Activated T-cell treated with anti-CD3 and anti-CD28 coated beads for 1 hour (primary cell): ENCODE measurements at places on chromosomes 3 and 15.

GRCh38 chr15:101115393-101115785 is 136.5 kb downstream of the CHSY1 start:
- DNase-seq: no peak

- no peak for DNase-seq
Observed at GRCh38 chr15:44729408-44730127, 6.8 kb upstream of the TRIM69 start.

DNA sequence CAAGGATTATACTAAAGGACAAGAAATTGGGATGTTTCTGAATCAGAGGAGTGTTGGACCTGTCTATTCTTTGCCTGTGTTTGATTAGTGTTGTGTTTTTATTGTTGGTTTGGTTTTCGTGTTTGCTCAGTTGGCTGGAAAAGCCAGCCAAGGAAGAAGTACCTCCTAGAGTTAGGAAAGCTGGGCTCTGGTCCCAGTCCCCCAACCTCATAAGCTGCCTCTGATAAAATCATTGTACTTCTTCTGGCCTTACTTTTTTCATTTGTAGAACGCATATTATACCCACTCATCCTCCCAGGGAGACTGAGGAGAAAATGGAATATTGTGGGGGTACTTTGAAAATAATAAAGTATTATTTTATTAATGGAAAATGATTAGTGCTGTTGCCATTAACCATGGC is 177.4 kb upstream of the TRIM42 start:
- no peak for DNase-seq

DNA sequence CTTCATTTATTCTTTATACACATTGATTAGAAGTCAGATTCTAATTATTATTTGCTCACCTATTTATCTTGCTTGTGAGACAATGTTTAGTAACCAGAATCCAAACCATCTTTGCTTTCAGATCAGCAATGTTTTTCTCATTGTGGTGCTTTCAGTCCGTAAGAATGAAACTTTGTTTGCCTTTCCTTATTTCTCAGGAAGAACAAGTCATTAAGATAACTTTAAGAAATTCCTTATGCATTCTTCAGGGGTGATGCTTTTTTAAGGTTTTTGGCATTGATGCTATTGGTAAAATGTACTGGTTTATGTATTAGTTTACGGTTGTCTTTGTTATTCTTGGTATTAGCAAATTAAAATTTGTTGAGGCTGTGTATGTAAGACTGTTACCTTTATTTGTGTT is 120.8 kb upstream of the POU1F1 start:
- DNase-seq: no peak

GRCh38 chr3:63911509-63911872 is 692 bp downstream of the SCAANT1 start:
- no peak for DNase-seq

DNA sequence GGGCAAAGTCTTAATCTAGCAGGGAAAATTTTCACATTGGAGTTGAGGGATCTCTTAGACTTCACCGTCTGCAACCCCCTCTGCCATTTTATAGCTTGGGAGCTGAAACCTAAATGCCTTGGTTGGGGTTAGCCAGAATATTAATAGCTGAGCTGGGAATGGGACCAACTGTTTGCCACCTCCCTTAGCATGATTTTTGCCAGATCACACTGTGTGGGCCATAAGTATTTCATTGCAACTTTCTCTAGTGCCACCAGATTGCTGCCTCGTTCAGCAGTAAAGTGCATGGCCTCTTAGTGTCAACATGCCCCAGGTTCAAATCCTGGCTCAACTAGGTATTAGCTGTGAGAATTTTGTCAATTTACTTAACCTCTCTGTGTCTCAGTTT is 55.9 kb upstream of the ABHD17C start:
- no peak for DNase-seq

DNA sequence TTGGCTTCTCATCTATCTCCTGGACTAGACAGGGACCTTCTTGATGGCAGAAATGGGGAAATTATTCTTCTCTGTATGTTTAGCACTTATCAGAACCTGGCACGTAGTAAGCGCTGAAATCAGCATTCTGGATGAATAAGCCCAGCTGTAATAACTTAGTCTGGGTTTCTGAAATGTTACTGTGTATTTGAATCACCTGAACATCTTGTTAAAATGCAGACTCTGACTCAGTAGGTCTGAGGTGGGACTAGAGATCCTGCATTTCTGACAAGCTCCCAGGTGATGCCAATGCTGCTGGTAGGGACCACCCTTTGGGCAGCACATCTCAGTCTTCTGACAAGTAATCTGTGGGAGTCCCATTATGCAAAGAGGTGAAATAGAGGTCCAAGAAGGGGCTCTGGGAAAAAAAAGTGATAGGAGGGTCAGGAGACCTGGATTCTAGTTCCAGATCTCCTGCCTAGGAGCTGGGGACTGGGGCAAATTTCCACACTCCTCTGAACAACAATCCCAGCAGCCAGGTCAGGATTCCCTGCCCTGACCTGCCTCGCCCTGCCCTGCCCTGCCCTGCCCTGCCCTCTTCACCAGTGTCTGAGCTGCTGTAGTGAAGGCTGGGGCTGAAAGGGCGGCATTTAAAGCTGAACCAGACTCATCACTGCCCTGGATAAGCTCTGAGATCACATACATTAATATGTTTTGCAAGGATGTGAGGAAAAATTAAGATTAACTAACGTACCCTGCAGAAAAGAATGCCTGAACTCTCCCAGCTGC is 17.2 kb upstream of the SLC6A11 start:
- DNase-seq: no peak

DNA sequence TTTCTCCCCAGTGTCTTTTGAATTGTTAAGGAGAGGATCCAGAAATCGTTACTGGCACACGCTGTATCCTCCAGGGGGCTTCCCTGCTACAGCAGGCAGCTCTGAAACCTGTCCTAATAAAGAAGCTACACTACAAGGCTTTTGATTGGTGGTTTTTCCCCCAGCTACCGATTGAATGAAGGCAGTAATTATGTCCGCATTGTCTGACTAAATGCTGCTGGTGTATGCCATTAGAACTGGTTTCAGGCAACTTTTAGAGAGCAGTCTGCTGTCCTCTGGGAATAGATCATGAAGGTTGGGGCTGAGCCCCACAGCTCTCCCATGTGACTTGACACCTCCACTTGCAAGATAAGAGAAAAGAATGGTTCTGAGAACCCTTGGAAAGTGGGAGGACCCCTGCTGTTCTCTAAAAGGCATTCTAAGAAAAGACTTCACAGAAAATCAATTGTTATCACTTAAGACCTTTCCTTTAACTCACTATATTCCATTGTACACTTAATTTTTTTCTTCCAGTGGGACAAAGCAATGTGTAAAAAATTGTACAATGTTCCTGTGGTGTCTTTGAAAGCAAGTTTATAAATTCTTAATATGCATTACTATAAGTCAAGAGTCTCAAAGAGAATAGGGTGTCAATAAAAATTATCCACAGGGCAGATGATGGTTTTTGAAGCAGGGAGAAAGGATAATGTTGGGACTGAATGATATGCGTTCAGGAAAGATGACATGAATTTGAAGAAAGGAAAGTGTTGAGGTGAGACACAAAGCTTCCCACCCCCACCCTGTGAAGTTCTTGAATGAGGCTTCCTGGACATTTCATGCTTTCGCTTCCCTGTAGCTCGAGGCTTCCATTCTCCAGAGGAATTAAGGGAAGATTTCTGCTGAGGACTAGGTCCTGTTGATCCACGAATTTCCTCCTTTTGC is 53.0 kb upstream of the DAZL start:
- no peak for DNase-seq

- DNase-seq: no peak
Observed at GRCh38 chr3:127208483-127209100, 15.7 kb downstream of the PRR23E start.

GRCh38 chr3:11010426-11011165 is 18.0 kb downstream of the SLC6A1 start:
- no peak for DNase-seq

- no peak for DNase-seq
Observed at GRCh38 chr3:14186854-14187458, 8.3 kb downstream of the LSM3 start.

DNA sequence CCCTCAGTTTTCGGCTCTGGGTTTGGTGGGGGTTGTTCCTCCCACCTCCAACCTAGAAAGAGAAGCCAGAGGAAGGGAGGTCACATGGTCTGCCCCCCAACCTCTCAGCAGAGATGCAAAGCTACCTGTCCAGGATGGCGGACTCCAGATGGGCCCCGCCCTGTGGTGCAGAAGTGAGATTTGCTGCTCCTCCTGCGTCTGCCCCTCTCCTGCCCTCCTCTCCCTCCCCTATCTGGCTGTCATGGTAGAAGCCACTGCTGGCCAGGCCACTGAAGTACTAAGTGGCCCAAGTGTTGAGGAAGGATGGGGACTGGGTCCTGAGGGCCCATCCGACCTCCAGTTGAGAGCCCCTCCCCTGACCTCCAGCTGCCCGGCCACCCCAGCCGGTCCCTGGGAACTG is 2.1 kb upstream of the SEMA3B start:
- no peak for DNase-seq

- no peak for DNase-seq
Observed at GRCh38 chr3:22371607-22372291, 620.7 kb upstream of the ZNF385D start.

- no peak for DNase-seq
Observed at GRCh38 chr3:166444336-166444735, 607.1 kb upstream of the BCHE start.

- no peak for DNase-seq
Observed at GRCh38 chr3:42839616-42840015, 30.4 kb downstream of the ACKR2 start.

- no peak for DNase-seq
Observed at GRCh38 chr3:277873-278272, 81.3 kb downstream of the CHL1 start.

GRCh38 chr15:85542895-85543331 is 162.5 kb downstream of the AKAP13 start:
- no peak for DNase-seq

GRCh38 chr3:15501126-15501525 is 20.4 kb downstream of the COLQ start:
- no peak for DNase-seq

DNA sequence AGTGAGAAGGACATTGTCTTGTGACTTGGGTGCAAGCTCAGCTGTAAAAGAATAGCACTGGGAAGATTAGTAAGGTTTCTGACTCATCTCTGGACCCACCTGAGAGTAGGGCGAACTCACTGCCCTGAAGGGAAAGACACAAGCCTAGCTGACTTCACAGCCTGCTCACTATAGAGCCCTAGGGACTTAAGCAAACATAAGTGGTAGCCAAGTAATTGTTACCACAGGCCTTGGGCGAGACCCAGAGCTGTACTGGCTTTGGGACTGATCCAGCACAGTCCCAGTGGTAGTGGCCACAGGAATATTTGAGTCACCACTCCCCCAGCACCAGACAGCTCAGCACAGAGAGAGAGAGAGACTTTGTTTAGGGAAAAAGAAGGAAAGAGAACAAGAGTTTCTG is 429.9 kb downstream of the TBL1XR1 start:
- no peak for DNase-seq

GRCh38 chr3:66259566-66260255 is 38.9 kb downstream of the SLC25A26 start:
- DNase-seq: no peak

GRCh38 chr3:141052201-141053069 is 1.3 kb downstream of the SPSB4 start:
- DNase-seq: no peak

DNA sequence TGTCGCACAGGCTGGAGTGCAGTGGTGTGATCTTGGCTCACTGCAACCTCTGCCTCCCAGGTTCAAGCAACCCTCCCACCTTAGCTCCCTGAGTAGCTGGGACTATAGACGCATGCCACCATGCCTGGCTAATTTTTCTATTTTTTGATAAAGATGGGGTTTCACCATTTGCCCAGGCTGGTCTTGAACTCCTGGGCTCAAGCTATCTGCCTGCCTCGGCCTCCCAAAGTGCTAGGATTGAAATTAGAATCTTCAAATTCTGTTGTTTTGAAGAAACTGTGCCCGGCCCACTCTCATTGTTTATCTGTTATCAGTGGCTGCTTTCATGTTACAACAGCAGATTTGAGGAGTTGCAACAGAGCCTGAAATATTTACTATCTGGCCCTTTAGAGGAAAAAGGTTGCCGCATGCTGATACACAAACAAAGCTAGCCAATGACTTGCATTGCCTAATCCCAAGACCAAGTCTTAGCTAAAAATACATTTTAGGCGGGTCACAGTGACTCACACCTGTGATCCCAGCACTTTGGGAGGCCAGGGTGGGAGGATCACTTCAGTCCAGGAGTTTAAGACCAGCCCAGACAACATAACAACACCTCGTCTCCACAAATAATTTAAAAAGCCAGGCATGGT is 43.2 kb upstream of the PPP4R2 start:
- no peak for DNase-seq

DNA sequence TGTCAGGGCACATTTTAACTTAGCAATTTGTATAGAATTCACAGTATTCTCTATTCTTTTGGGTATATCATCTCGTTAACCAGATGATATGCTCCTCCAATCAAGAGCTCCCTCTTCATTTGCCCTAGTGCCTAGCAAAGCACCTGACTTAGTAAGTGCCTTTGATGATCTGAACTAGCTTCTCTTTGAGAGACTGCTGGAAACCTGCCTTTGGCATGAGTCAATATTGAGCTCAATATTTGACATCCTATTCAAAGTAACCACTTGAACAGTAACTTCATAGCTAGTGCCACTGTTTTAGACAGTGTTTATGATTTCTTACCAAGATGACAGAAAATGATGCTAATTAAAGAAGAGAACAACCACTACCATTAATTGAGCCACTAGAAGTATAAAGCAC is 696.3 kb upstream of the UBE2E2 start:
- no peak for DNase-seq

DNA sequence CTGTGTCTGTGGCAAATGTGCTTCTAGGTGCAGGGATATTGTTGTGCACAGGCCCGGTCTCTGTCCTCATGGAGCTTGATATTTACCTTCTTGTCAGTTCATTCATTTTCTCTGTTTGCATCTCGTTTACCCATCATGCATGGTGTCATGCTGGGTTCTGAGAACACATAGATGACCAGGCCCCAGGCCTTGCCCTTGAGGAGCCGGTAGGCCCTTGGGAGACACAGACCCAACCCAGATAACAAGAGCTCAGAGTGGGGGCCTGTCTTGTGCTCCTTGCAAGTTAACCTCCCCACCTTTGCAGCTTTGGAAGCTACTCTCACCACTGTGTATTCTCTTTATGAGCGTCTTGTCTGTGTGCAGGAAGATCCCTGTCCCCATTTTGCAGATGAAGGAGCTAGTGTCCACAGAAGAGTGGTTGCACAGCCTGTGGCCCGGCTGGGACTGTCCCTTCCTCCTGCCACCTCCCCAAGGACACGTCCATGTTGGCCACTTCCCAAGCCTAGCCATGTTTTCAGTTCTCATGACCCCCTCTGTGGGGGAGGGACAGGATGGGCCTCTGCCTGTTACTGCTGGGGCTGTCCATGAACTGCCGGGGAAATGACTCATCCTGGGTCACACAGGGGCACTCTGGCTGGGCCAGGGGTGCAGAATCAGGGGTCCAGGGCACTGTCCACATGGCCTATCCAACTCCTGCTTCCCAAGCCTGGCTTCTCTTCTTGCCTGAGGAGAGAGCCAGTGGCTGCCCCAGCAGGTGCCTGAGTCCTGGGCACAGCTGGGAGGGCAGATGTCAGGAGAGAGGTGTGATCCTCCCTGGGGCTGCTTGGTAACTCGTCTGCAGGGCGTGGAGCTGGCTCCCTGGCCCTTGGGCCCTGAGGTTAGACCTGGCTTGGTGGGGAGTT is 3.4 kb downstream of the SNX33 start:
- no peak for DNase-seq
